ENCODE measurements at places on chromosomes 7 and 10. TPM values are rescaled to one million over a fixed set of nuclear protein-coding genes. Genes with fewer than 3 reads are reported as not detected.

Gene CAMK2B
- 0.05 TPM for total RNA-seq

DNA sequence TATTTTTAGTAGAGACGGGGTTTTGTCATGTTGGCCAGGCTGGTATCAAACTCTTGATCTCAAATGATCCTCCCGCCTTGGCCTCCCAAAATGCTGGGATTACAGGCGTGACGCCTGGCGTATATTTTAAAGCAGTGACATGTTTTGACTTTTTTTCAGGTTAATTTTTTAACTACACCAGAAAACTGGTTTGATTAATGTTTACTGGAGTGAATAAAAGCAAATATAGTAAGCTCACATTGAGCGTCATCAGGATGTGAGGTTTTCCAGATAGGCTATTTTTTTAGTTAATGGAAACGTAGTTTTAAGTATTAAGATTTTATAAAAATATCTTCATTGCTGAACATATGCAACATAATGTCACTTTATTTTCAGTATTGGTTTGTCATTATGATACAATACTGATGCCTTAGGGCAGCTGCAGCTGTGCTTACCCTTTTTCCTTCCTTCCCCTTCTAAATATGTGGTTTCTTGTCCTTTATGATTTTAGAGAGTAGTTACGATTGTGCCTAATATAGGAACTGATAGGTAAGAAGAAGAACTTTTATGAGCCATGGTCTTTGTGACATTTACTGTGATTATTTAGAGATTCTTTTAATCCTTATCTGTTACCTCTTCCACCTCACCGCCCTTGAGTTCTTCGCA is 37.3 kb downstream of the TMEM60 start:
- no peak for DNase-seq

GRCh38 chr10:43131906-43132305 is 6.3 kb upstream of the CSGALNACT2 start:
- DNase-seq, result no peak

GRCh38 chr10:60870416-60870728 is 73.6 kb downstream of the RHOBTB1 start:
- no peak for DNase-seq
